ENCODE measurements at places on chromosomes 4 and X.
A peak's percentile ranks its signal among the peaks of the same experiment; 100 is the strongest.

- H3K36me3 ChIP-seq: peaks cover 4% of the 10 kb centered on the region
- no peaks in the 10 kb centered on the region for H3K27me3 ChIP-seq
- no peaks in the 10 kb centered on the region for H3K4me1 ChIP-seq
- H3K4me3 ChIP-seq: no peak overlapping the region
- DNase-seq: no peak
These were observed 28.7 kb downstream of the PAPSS1 start for GRCh38 chr4:107691378-107691777.

DNA sequence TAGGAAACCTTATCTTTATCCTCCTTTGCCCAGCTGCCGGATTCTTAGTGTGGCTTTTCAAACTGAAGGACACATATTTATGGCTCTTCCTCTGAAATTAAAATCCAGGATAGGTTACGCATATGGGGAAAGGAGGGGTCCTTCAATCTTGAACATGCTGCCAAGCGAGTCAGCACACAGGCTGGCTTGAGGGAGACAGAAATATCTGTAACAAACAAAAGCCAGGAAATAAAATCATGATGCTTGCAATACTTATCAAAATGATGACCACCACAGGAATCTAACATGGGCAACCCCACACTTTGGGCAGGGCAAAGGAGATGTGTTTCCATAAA lies 196.4 kb upstream of the LDB2 start:
- no peak overlapping the region for H3K4me3 ChIP-seq
- no peak overlapping the region for H3K27ac ChIP-seq
- no peak for DNase-seq
- H3K36me3 ChIP-seq: no peaks in the 10 kb centered on the region

GRCh38 chrX:96394598-96394997 lies 290.0 kb upstream of the DIAPH2 start:
- no peaks in the 10 kb centered on the region for H3K27me3 ChIP-seq
- no peak overlapping the region for H3K27ac ChIP-seq
- no peaks in the 10 kb centered on the region for H3K4me1 ChIP-seq
- H3K4me3 ChIP-seq: no peak overlapping the region
- no peak for DNase-seq

DNA sequence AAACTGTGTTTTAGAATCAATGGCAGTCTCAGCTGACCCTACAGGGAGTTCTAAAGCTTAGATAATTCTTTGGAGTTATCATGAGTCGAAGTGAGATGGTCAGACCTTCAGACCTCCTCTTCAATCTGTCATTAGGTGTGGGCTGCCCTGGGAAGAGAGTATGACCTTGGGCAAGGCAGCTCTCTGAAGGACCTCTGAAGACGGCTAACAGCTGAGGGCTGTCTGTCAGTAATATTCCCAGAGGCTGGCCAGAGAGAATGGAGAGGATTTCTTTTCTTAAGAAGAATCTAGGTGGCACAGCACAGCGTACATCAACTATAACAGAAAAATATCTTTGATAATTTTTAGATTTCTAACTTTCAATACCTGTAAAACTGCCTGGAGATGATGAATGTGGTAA lies 379.4 kb downstream of the ZNF674 start:
- no peaks in the 10 kb centered on the region for H3K36me3 ChIP-seq
- H3K4me1 ChIP-seq: no peaks in the 10 kb centered on the region
- no peak overlapping the region for H3K4me3 ChIP-seq
- no peak for DNase-seq

DNA sequence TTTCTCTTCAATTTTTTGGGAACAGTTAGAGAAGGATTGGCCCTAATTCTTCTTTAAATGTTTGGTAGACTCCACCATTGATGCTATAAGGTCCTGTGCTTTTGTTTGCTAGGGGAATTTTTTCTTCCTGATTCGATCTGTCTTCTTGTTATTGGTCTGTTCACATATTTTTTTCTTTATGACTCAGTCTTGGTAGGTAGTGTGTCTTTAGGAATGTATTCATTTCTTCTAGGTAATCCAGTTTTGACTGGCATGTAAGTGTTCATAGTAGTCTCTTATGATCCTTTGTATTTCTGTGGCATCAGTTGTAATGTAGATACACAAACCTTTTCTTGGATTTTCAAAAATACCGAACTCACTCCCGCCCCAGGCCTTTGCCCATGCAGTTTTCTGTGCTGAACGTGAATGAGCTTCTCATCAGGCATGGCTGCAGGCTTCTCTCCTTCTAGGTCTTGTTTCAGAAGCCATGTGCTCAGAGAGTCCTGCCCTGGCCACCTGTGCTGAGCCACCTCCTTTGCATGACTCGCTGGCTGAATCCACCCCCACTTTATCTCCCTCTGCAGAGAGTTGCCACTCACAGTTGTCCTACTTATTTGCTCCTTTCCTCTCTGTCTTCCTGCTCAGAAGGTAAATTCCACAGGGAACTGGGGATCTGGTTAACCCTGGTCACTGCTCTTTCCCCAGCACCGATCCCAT lies 67.0 kb downstream of the STK32B start:
- no peaks in the 10 kb centered on the region for H3K27me3 ChIP-seq
- no peaks in the 10 kb centered on the region for H3K36me3 ChIP-seq
- no peaks in the 10 kb centered on the region for H3K4me1 ChIP-seq
- DNase-seq: no peak
- no peak overlapping the region for H3K27ac ChIP-seq
- no peak overlapping the region for H3K4me3 ChIP-seq

GRCh38 chr4:125155251-125155650 lies 159.5 kb upstream of the FAT4 start:
- H3K36me3 ChIP-seq: no peaks in the 10 kb centered on the region
- no peaks in the 10 kb centered on the region for H3K27me3 ChIP-seq
- H3K4me1 ChIP-seq: no peaks in the 10 kb centered on the region
- DNase-seq: no peak

DNA sequence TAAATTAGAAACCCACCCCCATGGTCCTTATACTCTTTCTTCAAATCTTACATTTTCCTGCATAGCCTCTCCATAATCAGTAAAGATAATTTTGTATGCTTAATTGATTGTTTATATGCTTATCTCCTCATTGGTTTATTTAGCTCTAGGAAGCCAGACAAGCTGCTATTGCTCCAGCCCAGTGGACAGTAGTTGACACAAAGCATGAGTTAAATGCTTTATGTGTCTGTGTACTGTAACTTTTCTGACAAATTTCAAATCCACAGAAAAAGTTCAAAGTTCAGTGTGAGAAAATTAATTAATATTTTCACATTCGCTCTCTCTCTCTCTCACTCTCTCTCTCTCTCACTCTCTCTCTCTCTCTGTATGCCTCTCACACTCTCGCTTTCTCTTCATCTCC lies 181.7 kb downstream of the GABRB1 start:
- no peaks in the 10 kb centered on the region for H3K36me3 ChIP-seq
- no peak overlapping the region for H3K27ac ChIP-seq
- no peak overlapping the region for H3K4me3 ChIP-seq
- no peaks in the 10 kb centered on the region for H3K27me3 ChIP-seq
- no peak for DNase-seq

DNA sequence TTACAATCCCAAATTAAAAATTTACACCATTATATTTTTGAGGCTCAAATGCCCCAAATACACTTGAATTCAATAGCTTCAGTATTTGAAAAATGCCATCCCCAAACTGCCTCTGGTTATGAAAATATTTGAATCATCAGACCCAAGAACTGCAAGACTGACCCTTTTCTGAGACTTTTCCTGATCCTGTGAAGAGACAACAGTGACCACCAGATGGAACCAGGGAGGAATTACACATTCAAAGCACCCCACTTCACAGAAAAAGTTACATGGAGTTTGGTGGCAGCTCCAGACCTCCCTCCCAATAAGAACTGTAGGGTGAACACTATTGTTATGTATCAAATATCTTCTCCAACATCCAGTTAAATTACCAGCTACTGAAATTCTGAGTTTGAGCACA lies 44.0 kb upstream of the SCD5 start:
- no peak overlapping the region for H3K27ac ChIP-seq
- no peak for DNase-seq
- no peaks in the 10 kb centered on the region for H3K4me1 ChIP-seq
- H3K27me3 ChIP-seq: no peaks in the 10 kb centered on the region

DNA sequence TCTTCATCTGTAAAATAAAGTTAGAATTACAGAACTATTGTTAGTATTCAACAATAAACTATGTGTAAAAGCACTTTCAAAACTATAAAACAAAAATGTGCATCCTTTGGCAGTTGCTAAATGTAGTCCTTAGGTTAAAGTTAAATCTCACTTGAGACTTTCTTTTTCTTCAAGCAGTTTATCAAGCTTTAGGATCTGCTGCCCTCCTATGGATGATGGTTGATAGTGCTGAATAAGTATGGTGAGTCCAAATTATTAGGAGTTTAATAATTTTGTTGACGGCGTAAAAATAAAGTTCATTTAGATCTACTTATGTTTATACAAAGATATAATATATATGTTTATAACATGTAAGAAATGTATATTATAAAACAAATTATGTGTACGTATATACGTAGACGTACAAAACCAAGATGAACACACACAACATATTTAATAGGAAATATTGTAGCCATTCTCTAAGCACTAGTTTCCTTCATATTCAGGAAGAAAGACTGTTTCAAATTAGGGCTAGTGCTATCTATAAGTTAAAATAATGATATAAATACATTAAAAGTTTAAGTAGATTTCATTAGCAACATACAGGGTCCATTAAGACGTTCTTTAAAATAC lies 22.3 kb downstream of the UGT2A2 start:
- H3K4me3 ChIP-seq: no peak overlapping the region
- no peak overlapping the region for H3K27ac ChIP-seq
- no peaks in the 10 kb centered on the region for H3K27me3 ChIP-seq
- no peak for DNase-seq
- H3K36me3 ChIP-seq: no peaks in the 10 kb centered on the region

DNA sequence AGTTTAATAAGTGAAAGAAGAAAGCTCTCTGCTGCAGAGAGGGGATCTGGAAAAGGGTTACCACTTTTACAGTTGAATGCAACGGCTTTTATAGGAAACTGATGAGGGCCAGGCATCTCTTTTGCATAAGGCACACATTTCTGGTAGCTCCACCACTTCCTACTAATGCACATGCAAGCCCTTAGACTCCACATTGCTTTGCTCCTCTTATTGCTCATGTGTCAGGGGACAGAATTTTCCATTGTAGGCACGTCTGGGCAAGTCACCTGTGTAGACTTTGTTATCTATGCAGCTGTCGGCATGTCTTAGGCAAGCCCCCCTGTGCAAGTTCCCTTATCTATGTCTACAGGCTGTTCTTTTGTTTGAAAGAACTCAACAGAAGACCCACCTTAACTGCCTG lies 294.6 kb upstream of the STS start:
- DNase-seq: no peak
- no peaks in the 10 kb centered on the region for H3K4me1 ChIP-seq
- H3K36me3 ChIP-seq: no peaks in the 10 kb centered on the region
- H3K27me3 ChIP-seq: no peaks in the 10 kb centered on the region

GRCh38 chr4:10521424-10521823 lies 64.2 kb upstream of the ZNF518B start:
- no peak overlapping the region for H3K27ac ChIP-seq
- DNase-seq: no peak
- H3K4me3 ChIP-seq: no peak overlapping the region
- no peaks in the 10 kb centered on the region for H3K36me3 ChIP-seq
- no peaks in the 10 kb centered on the region for H3K4me1 ChIP-seq

DNA sequence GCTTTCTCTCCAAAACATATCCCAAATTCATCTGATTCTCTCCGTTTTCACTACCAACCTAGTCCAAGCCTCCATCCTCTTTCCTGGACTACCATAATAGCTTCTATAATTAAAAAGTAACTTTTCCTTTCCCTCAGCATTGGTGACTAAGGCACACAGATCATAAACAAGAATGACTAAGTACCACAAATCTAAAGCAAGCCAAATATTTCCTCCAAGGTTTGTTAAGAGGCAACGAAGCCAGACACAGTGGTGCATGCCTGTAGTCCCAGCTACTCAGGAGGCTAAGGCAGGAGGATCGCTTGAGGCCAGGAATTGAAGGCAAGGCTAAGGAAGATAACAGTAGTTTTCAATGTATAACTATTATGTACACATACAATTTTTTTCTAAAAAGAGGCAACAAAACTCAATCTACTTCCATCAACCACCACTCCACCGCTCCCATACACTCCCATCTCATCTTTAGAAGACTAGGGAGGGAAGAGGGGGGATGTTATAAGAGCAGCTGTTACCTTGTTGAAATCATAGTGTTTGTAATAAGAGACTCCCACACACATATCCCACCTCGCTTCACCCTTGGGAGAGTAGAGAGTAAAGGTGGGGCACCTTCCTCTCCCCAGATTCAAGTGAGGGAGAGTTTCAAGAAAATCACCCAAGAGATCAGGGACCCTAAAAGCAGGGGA lies 4.2 kb upstream of the JCHAIN start:
- no peak for DNase-seq
- H3K27ac ChIP-seq: no peak overlapping the region
- no peaks in the 10 kb centered on the region for H3K36me3 ChIP-seq

- no peak overlapping the region for H3K4me3 ChIP-seq
- H3K27me3 ChIP-seq: no peaks in the 10 kb centered on the region
- peaks cover 26% of the 10 kb centered on the region for H3K4me1 ChIP-seq
- peaks cover 5% of the 10 kb centered on the region for H3K36me3 ChIP-seq
- DNase-seq: no peak
- no peak overlapping the region for H3K27ac ChIP-seq
These were observed 37.7 kb downstream of the ETDC start for GRCh38 chrX:135346975-135347374.

GRCh38 chrX:121570072-121570841 lies 522.8 kb downstream of the GLUD2 start:
- no peaks in the 10 kb centered on the region for H3K27me3 ChIP-seq
- H3K36me3 ChIP-seq: no peaks in the 10 kb centered on the region
- DNase-seq: no peak
- no peaks in the 10 kb centered on the region for H3K4me1 ChIP-seq

DNA sequence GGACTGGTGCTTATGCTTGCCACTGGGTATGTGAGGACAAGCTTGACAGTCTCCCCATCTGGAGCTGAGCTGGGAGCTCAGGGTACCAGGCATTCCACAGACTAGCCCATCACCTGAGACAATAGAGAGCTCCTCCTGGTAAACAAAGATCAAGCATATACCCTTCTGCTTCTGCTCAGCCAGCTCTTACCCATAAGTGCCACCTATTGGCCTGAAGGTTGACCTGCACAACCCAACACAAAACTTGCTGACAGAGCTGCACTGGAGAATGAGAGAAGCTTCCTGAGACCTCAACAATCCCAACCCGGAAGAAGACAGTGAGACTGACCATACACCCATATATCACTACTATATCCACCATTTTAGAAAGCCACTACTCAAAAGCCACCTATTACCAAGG lies 1049.2 kb upstream of the INTU start:
- no peak overlapping the region for H3K4me3 ChIP-seq
- no peaks in the 10 kb centered on the region for H3K27me3 ChIP-seq
- no peaks in the 10 kb centered on the region for H3K4me1 ChIP-seq
- H3K27ac ChIP-seq: no peak overlapping the region

GRCh38 chr4:10461850-10462400 lies 4.7 kb upstream of the ZNF518B start:
- peak overlapping the region; percentile 62 for H3K4me3 ChIP-seq
- DNase-seq: no peak
- no peaks in the 10 kb centered on the region for H3K36me3 ChIP-seq
- H3K4me1 ChIP-seq: peaks cover 28% of the 10 kb centered on the region
